NK-92 treated with Interleukin-12 subunit alpha and Interleukin-12 subunit beta, amount 100 ng/mL, for 24 hours (cell line): ENCODE measurements at places on chromosomes 5 and 9.

GRCh38 chr5:52964138-52964537 lies 25.0 kb upstream of the ITGA2 start:
- DNase-seq: no peak

DNA sequence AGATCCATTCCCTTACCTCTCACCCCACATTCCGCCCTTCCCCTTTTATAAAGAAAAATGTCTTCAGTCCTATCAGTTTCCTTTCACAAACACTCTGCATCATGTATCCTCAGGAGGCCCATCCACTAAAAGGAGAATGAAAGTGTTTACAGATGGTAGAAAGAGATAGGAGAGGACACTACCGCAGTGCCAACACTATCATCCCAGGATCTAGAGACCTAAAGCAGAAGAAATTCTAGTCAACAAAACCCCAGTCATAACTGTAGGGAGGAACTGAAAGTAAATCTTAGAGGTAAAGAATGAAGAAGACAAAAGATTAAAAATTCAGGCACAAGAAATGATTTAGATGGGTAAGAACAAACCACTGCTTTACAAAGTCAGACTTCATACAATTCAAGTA lies 114.1 kb downstream of the MLLT3 start:
- DNase-seq: no peak

DNA sequence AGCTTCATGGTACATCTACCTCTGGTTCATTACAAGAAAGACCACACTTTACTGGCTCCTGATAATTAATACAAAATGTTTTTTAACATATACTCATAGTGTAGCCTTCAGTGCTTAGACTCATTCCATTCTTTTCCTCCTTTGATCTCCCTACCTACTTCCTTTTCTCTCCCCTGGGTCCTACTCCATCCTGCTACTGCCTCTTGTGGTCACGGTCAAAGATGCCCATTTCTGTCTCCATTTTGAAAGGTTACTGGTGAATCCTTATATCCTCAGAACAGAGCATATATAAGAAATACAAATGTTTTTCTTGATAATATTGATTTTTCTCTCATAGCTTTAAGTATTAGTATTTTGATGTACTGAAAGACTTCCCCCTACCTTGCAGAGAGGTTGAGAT lies 375.9 kb downstream of the ARRDC3 start:
- DNase-seq: no peak

DNA sequence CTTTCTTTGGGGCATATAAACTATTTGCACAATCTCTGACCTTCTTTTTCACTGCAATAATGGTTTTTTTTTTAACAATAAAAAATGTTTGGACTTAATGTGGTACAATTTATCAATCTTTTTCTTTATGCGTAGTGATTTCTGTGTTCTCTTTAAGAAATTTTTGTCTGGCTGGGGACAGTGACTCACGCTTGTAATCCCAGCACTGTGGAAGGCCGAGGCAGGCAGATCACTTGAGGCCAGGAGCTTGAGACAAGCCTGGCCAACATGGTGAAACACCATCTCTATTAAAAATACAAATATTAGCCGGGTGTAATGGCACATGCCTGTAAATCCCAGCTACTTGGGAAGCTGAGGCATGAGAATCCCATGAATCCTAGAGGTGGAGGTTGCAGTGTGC lies 72.3 kb downstream of the STK32A start:
- no peak for DNase-seq

DNA sequence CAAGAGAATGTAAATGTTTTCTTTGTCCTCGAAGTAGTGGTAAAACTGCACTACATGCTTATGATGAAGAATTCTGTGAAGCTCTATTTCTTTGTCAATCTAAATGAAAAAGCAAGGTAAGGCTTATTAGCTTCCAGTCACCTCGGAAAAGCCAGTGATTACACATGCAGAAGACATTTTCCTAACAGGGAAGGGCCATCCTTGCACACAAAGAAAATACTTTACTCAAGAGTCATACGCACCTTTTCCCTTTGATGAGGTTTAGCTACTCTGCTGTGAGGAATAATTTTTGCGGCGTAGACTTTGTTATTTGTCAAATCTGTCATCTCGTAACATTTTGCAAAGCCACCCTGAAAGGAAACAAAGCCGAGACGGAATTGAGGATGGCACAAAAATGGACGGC lies 1.1 kb downstream of the PLK2 start:
- DNase-seq: no peak

GRCh38 chr5:52827815-52828214 lies 40.1 kb downstream of the ITGA1 start:
- DNase-seq: no peak

DNA sequence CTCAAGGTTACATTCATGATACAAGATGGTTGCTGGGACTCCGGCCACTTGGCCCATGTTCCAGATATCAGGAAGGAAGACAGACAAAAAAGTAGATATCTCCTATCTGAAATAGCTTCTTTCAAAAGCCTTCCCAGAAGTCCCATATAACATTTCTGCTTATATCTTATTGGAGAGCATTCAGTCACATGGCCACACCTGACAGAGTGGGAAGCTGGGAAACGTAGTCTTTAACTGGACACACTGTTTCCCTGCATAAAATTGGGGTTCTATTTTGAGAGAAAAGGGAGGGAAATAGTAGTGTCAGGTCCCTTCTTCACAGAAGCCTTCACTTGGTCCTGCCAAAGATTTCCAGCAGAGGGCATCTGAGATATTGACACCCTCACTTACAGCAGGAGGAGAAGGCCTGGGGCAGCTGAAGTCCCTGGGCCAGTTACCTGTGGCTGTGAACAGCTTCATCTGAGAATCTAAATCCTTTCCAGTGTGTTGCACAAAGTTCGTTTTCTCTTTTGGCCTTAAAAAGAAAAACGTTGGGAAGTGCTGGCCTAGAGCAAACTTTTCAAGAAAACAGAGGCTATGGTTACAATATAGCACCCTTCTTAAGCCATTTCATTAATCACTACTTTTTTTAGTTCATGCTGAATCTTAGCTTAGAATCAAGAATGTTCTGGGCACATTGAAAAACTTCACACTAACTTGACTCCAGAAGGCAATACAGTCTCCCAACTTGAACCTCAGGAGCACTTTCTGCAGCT lies 33.5 kb downstream of the SPEF2 start:
- DNase-seq: no peak

DNA sequence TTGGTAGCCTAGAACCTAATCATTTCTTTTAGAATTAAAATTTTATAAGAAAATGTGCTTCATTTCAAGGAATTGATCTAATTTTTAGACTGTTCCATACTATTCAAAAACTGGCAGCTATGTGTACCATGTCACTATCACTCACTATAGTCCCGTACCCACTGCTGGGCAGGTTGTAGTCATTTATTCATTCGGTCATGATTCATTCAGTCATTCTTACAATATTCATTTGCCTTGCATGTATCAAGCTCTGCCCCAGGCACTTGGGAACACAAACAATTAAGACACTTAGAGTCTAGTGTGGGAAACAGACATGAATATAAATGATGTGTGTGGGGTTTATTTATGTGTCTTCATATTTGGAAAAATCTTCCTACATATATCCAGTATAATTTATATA lies 26.4 kb downstream of the TDRD7 start:
- no peak for DNase-seq

DNA sequence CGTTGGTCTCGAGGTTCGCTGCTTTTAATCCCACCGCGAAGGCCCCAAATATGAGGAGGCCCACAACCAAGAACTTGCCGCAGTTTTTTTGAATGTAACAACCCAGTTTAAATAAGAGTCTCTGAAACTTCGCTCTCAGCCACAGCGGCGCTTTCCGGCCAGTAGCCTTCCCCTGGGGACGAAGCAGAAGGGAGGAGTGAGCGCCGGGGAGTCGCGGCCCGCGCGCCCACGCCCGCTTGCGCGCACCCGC lies 10.4 kb downstream of the PTCH1 start:
- no peak for DNase-seq

GRCh38 chr5:127353327-127353726 lies 62.7 kb downstream of the MEGF10 start:
- DNase-seq: no peak

GRCh38 chr5:150589862-150590601 lies 50.4 kb upstream of the SYNPO start:
- DNase-seq: no peak
